ENCODE measurements at places on chromosomes 13 and 19.

DNA sequence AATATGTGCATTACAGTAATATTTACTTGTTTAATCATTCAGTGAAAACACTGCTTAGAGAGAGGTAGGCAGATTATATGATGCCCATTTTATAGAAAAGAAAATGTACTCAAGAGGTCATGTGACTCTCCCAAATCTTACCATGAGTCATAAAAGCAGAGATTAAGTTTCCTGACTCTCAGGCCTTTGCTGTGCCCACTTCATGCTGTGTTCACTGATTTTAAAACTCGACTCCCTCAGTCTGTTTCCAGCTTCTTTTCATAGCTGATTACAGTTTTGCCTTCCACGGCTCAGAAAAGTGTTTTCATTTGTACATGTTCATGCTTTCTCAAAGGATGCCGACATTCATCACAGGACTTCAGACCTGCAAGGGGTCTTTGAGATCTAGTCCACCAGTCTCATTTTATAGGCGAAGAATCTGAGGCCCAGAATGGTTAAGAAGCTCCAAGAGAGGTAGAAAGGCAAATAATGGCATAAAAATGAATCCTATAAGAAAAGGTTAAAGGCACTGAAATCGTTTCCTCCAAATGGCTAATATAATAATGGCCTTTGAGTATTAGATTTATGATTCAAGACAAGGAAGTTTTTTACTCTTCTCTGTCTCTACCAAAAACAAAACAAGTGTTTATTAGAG is 9.0 kb upstream of the IPO5 start:
- DNase-seq, result peak; percentile 46

GRCh38 chr13:110347535-110348308 is 40.6 kb downstream of the COL4A2 start:
- peak; percentile 97 for DNase-seq

DNA sequence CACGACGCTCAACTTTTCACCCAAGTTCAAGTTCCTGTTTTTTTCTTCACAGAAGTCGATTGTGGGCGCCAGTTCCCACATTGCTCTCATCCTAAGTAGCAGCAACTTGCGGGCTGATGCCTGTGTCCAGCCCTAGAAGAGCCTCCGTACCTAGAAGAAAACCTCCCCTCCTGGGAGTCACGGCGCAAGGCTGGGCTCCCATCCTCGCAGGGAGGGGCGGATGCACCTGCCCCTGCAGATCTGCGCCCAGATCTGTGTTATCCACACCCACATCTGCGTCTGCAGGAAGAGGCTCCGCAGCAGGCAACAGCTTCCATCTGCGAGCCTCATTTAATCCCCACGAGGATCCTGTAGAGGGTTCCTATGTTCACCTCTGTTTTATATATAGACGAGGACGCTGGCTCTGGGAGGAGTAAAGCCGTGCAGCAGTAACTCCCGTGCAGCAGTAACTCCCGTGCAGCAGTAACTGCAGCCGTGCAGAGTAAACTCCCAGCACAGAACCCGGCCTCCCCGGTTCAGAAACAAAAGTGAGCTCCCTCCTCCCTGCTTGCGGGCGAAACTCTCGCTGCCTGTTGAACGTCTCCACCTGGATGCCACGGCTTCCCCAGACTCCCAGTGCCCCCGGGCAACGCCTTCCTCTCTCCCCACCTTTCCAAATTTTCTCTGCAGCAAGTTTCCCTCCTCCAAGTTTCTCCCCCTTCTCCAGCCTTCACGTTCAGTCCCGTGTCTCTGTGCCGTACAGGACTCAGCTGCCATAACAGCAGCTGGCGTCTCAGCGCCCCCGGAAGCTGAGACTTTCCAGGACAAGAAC is 23.5 kb upstream of the LAIR1 start:
- DNase-seq, result peak; percentile 5

DNA sequence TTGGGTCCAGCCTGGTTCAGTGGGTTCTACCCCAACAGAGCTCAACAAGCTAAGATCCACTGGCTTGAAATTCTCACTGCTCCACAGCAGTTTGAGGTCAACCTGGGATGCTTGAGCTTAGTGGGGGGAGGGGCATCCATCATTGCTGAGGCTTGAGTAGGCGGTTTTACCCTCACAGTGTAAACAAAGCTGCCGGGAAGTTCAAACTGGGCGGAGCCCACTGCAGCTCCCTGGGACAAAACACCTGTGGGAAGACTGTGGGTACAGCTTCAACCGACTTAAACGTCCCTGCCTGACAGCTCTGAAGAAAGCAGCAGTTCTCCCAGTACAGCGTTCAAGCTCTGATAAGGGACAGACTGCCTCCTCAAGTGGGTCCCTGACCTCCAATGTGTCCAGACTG is 1161.9 kb downstream of the UQCRFS1 start:
- DNase-seq, result no peak

GRCh38 chr19:37872383-37872782 is 34.0 kb downstream of the WDR87 start:
- DNase-seq, result no peak

DNA sequence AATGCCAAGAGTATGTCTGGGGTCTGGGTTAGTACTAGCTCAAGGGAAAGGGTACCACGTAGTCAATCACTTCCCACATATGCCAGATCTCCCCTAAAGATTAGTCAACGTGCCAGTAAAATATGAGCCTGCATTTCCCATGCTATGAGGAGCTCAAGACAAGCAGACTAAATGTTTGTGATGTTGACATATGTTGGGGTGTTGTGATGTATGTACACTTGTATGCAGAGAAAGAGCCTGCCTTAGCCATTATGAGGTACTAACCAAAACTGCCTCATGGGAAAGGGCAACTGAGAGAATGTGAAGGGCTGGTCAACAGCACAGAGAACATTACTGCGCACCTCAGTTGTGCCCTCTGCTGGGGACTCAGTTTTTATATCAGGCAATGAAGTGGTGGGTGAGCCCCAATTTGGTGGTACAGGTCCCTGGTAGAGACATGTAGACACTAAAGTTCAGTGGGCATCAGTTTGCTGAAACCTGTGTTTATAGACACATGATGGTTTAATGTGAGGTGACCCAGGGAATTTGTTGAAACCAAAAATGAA is 287.0 kb downstream of the DCT start:
- DNase-seq, result peak; percentile 36

- DNase-seq, result peak; percentile 54
Observed at GRCh38 chr13:49652355-49653305, 24.3 kb downstream of the ARL11 start.

GRCh38 chr19:11942008-11942842 is 17.3 kb downstream of the ZNF700 start:
- no peak for DNase-seq

- DNase-seq, result no peak
Observed at GRCh38 chr19:48363500-48363809, 285 bp downstream of the TMEM143 start.

- peak; percentile 69 for DNase-seq
Observed at GRCh38 chr19:41352609-41353465, 885 bp downstream of the TGFB1 start.

DNA sequence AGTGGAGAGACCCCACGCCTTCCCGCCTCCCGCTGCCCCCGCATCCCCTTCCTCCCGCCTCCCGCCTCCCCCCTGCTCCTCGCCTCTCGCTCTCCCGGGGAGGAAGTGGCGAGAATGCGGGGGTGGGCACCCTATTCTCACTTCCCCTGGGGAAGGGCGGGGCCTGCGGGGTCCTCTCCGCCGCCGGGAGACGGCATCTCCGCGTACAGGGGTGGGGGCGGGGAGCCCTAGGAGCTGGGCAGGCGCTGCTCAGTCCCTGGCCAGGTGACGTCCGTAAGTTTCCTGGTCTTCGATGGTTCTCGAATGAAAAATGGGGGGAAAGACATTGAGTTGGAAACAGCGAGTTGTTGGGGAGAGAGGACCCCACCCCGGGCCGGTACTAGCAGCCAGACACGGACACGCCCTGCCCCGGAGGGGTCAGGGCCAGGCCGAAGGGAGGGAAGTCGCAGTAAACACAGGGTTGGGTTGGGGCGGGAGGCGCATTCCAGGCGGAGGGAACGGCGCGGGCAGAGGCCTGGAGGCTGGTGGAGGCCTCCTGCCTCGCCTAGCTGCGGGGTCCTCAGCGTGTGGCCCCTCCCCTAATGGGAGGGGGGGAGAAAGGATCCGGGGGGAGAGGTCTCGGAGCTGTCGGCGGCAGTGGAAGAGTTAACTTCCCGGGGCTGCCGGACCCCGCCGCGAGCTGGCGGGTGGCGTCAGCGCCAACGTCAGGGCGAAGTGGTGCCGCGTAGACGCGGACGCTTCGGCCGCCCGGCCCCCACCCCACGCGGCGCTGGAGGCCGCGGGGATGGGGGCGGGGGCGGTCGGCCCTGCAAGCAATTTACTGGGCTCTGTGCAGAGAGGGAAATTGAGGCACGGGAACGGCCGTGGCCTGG is 10.4 kb upstream of the JUND start:
- peak; percentile 78 for DNase-seq

DNA sequence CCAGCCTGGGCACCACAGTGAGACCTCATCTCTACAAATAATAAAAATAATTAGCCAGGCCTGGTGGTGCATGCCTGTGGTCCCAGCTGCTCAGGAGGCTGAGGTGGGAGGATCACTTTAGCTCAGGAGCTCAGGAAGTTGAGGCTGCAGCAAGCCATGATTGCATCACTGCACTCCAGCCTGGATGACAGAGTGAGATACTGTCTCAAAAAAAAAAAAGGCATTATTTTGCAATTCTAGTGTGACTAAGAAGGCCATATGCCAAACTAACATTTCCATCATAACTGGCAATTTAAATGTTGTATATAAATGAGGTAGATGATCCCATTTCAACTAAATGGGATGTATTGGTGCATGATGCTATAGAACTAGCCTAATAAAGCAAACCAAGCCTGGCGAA is 632.8 kb upstream of the KLF12 start:
- peak; percentile 69 for DNase-seq

DNA sequence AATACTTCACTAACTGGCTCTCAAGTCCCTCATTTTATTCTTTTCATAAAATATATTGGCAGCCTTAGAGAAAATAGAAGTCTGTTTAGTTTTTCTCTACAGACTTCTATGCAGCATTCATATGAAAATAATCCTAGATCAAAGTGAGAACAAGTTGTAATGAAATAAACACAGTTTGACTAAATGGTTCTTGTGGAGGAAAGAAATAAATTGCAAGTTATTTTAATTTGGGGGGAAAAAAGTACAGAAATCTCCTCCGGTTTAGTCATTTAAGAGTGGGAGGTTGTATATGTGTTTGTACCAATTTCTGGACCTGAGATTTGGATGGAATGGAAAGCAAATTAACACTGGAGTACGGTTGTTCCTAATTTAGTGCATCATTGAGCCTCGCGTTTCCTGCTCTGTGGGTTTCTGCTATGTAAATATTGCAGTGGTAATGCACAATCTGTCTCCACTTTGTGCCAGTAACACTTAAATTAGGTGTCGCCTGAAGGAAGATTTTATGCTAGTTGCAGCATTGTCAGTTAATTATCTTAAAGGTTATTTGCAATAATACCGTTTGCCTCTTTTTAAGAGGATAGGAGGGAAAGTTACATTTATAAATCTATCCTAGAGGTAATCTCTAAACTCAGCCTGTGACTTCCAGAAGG is 100.2 kb downstream of the ZIC5 start:
- no peak for DNase-seq

- no peak for DNase-seq
Observed at GRCh38 chr13:98233127-98233526, 56.1 kb upstream of the RNF113B start.

GRCh38 chr19:57664269-57665127 is 4.2 kb upstream of the ZSCAN4 start:
- DNase-seq, result peak; percentile 61

GRCh38 chr13:27679396-27679795 is 57.7 kb downstream of the POLR1D start:
- DNase-seq, result no peak

GRCh38 chr13:106548064-106548696 is 12.7 kb upstream of the EFNB2 start:
- DNase-seq, result peak; percentile 35

- peak; percentile 52 for DNase-seq
Observed at GRCh38 chr19:49533551-49534488, 6.0 kb downstream of the RCN3 start.

DNA sequence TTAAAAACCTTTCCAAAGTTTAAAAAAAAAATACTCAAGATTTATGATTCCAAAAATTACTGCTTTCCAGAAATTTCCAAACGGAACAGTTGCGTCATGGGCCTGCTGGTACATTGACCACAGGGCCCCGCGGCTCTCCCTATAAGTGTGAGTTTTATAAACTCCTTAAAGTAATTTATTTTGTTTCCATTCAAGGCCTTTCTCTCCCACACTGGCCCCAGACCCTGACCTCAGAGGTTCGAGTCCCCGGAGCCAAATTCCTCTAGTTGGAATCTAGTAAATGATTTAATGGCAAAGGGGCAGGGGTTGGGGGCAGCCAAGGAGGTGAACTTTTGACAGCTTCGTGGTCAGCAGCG is 97.5 kb downstream of the INSR start:
- no peak for DNase-seq

GRCh38 chr13:89136678-89137077 is 1465.5 kb downstream of the SLITRK5 start:
- DNase-seq, result no peak

DNA sequence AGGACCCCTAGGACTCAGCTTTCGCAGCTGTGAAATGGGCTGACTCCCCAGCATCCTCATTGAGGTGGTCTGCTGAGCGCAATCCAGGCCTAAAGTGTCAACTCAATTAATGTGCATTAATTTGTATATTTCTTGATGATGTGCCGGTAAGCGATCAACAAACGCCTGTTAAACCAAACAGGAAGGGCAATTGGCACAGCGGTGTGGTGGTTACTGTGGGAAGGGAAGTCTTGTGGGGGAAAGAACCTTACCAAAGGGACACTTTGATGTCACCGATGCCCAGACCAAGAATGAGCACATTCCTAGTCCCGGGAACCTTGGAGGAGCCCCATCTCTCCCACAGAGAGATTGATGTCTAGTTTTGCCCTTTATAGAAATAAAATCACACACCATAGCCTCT is 1.6 kb downstream of the JAK3 start:
- DNase-seq, result no peak

DNA sequence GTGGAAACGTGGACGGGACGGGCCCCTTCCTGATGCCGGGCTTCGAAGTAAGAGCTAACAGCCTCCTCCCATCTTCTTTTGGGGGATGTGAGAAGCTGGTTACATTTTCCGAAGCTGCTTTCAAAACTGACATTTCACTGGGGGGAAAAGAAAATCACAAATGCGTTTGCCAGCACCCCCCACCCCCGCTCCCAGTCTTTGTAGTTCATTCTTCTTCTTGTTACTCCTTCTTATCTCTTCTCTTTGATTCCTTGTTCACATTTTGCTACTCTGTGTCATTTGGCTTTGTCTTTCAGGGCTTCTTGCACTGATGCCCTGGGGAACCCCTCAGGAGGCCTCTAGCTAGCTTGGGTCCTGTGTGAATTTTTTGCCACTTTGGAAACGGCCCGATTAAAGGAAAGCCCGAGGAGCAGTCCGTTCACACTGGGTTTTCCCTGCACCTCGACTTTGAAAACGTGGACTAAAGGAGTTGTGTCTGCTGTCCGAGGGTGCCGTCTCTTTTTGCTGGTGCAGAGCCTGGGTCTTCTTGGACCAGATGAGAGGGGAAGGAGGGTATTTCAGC is 1.3 kb downstream of the CARM1 start:
- DNase-seq, result peak; percentile 36

- DNase-seq, result no peak
Observed at GRCh38 chr19:38877781-38878574, at the start of gene RINL. RINL (minus strand) TSS chr19:38878275; CDS start chr19:38876742, 1,533 bp downstream.

Data from EL (cell line).